Cerebellum (tissue), 4 donors: ENCODE measurements at places on chromosomes 1 and 21. TPM values are rescaled to one million over a fixed set of nuclear protein-coding genes. Genes with fewer than 3 reads are reported as not detected.

DNA sequence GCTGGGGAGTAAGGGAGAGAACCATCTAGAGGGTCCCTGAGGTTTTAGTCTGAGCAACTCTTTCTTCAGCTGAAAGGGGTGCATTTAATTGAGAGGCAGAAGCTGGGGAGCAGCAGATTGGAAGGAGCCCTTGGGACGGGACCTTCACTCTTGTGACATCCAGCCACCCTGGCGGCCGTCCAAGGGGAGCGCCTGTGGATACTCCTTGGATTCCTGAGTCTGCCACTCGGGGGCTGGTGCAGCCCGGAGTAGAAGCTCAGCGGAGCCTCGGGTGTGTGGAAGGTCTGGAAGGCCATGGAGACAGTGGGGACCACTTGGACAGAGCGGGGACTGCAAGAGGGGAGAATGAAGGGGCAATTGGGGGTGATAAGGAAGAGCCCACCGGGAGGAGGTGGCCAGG is 68.7 kb downstream of the AJAP1 start:
- DNase-seq = no peak

- DNase-seq = no peak
Measured at GRCh38 chr1:117346206-117346928, 20.9 kb upstream of the MAN1A2 start.

DNA sequence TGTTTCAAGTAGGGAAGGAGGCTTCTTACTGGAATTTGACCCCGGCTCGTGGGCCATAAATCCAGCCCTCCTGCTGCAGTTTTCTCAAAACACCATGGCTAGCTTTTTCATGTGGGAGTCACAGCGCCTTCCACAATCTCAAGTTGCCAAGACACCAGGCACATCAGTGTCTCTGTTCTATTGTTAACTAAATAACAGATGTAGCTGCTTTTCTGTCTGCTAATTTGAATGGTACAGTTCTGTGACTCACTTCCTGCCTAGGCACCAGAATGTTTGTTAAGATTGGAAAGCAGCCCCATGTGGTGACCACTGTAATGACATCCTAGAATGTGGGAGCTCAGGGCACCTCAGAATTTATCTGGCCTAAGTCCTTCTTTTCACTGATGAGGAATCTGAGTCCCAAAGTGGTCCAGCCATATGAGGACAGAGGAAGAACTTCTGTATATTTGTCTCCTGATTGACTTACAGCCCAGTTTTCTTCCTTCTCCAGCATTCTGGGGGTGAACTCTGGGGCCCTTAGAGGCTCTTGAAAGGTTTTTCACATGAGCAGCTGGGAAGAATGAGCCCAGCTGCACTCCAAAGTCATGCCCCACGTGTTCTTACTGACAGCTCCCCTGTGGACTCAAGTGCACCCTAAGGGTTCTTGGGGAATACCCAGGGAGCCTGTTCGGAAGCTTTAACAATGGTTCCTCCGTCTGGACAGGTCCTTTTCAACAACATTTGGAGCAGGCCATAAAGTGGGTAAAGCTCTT is 27.5 kb downstream of the TRIM45 start:
- DNase-seq = no peak

DNA sequence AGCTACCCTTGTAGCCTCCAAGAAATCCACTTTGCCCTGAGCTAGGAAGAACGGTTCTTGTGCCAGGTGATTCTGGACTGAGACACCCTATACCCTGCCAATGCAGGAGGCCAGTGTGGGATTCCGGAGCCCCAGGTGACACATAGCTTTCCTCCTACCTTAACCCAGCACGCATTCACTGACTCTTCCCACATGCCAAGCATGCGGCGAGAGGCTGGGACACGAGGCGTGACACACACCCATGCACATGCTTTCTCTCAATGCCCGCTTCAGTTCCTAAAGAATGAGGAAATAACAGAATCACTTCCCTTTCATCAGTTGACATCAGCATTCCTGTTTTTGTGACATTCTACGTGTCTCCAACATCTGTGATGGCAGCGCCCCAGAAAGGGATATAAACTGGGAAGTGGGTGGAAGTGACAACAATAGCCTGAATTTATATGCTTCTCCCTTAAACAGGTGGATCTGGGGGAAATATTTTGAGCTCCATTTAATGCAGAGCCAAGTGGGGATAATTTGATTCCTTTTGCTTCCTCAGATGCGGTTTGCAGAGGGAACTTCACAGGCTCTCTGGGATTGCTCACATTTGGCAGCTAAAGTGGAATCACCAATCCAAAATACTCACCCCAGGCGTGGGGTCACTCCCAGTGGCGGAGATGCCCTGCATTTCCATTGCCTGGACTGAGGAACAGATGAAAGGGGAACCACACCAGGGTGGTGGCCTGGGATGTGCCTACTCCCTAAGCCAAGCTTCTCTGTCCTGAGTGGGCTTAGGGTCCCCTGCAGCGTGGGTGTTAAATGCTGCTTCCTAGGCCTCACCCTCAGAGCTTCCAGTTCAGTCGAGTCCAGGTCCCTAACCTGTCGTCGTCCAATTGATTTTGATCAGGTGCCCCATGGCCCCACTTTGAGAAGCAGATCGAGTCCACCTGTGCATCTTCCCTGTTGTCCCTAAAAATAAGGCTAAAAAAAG is 445.1 kb downstream of the SIPA1L2 start:
- DNase-seq = no peak

DNA sequence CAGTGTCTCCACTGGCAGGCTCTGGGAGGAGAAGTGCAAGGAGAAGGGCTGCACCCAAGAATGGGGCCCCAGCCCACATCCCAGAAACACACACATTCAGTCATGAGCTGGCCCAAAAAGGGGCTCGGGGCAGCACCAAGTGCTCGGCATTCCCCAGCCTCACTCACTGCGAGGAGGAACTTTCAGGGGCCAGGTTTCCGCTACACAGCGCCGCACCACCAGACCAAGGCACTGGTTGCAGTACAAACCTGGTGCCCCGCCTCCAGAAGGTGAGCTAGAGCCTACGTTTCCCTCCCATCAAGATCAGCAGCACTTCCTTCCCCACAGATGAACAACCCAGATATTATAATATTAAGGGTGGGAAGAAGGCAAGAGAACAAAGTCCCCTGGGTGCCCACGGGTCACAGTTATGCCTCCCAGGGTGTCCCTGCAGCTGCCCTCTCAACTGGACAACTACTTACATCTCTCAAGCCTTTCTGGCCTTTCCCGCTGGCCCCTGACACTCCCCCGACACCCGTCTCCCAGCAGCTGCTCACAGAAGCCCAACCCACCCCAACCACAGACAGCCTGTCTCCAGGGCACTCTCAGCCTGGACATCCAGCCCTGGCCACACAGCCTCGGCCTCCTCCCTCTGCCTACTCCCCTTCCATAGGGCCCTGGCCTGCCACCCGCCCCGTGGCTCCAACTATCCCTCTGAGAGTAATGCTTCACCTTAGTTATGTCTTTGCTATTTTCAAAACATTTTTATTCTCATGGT is 3.8 kb downstream of the PBXIP1 start:
- DNase-seq = no peak

GRCh38 chr1:108316545-108316944 is 72.7 kb upstream of the NBPF4 start:
- DNase-seq = no peak

NTNG1 gene
- total RNA-seq = 16.8 TPM

- DNase-seq = no peak
Measured at GRCh38 chr1:18646786-18647410, 16.3 kb downstream of the PAX7 start.

DNA sequence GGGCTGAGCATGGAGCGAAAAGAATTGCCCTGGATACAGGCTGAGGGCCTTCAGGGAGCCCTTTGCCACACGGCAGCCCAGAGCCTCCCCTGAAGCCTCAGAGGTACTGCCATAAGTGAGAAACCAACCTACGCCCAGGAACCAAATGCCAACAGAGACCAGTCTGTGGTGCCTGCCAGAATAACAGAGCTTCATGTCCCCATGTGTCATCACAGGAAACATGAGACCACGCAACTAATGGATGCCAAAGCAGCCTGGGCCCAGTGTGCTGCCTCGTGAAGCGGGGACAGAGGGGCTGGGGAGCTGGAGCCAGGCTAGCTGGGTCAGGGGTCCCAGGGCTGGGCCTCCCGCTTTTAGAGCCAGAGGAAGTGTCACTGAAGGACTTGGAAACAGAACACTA is 18.7 kb upstream of the STUM start:
- DNase-seq = no peak

GRCh38 chr1:160542303-160542945 is 19.4 kb upstream of the SLAMF6 start:
- DNase-seq = no peak

ZYG11B gene
- total RNA-seq = 91.0 TPM

NPR1 gene
- 0.91 TPM for total RNA-seq

GRCh38 chr1:77906019-77906545 is 17.7 kb downstream of the NEXN start:
- no peak for DNase-seq

DNA sequence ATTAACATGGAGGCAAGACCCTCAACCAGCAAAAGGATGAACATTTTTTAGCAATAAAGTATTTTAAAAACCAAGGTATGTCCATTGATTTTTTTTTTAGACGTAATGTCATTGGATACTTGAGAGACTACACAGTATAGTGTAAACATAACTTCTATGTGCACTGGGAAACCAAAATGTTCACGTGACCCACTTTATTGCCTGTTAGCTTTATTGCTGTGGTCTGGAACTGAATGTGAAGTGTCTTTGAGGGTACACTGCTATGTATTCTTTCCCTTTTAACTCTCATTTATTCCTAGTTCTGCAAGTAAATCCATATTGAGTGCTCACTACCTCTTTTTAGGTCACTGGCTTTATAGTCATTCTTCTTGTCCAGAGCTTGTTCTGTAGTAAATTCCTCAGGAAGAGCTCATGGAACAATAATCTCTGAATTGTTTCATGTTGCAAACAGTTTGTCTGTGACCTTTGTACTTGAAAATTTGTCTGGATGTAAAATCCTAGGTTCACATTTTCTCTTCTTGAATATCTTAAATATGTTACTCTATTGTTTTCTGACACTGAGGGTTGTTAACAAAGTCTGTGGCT is 20.6 kb downstream of the ABCD3 start:
- DNase-seq = no peak

CFH gene
- 46.2 TPM for total RNA-seq

- no peak for DNase-seq
Measured at GRCh38 chr1:167500283-167500860, 18.0 kb downstream of the CD247 start.

GRCh38 chr1:33327587-33328325 is 6.9 kb upstream of the A3GALT2 start:
- peak; percentile 59 for DNase-seq

RXRG gene
- total RNA-seq = 0.36 TPM

SPRR1A gene
- not detected for total RNA-seq

PTPN22 gene
- 0.36 TPM for total RNA-seq

DNA sequence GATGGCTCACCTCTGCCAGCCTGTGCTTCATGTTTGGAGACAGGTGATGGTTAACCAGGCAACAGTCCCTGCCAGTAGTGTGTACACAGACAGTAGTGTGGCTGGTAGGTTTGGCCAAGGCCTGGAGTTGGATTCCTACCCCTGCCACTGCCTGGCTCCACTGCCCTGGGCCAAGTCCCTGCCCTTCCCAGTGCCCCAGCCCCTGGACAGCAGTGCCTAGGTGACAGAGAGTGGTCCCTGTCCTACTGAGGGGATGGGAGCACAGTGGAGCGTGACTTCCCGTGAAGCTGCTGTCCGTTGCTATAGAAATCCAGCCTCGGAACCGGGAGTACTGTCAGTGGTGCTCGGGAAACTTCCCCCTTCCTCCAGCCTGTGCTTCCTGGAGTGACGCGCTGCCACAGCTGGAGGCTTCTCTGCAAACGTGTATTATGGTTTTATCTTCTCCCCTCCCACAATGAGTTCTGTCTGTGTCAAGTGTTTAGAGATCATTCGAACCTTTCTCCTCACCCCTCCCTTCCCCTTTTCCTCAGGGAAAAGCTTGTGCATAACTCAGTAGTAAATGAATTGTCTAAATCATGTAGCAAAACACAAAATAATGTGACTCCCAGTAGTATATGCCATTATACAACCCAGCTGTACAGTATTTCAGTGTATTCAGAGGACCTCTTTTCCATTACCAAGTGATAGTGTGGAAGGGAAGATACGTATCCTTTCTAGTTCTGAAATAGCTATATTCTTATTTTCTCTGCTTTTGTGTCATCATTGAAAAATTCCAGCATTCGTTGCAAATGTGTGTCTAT is 73.4 kb downstream of the GALNT2 start:
- no peak for DNase-seq

GRCh38 chr1:89125240-89125912 is 538 bp downstream of the GBP2 start:
- no peak for DNase-seq

DNA sequence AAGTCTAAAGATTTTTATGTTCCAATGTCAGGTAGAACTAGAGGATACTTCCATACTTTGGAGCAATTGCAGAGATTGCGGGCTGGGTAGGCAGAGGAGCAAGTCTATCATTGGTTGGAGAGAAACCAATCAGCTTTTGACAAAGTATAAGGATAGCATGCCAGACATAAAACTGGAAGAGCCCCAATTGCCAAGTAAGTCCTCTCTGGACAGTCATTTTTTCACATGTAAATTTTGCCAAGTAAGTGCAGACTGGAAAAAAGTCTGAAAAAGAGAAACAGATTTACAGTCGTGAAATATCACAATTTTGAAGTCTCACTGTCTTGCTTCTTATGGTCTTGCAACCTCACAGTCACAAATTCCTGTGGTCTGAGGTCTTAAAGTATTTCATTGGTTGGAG is 131.4 kb upstream of the C21orf91 start:
- DNase-seq = no peak

- no peak for DNase-seq
Measured at GRCh38 chr1:232676307-232676706, 46.4 kb upstream of the SIPA1L2 start.

GRCh38 chr1:34631126-34631525 is 123.7 kb upstream of the GJB5 start:
- DNase-seq = no peak

DNA sequence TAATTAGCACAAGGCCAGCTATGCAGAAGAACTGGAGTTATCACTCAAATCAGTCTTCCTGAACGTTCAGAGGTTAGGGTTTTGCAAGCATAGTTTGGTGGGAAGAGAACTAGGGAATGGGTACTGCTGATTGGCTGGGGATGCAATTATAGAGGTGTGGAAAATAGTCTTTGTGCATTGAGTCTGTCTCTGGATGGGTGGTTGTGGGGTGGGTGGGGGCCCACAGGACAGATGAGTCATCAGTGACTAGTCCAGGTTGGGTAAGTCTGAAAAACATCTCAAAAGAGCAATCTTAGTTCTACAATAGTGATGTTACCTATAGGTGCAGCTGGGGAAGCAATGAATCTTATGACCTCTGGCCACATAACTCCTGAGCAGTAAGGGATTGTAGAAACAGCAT is 89.7 kb upstream of the HMCN1 start:
- DNase-seq = no peak
